ENCODE measurements at places on chromosomes 3 and 15.
A peak's percentile ranks its signal among the peaks of the same experiment; 100 is the strongest.

DNA sequence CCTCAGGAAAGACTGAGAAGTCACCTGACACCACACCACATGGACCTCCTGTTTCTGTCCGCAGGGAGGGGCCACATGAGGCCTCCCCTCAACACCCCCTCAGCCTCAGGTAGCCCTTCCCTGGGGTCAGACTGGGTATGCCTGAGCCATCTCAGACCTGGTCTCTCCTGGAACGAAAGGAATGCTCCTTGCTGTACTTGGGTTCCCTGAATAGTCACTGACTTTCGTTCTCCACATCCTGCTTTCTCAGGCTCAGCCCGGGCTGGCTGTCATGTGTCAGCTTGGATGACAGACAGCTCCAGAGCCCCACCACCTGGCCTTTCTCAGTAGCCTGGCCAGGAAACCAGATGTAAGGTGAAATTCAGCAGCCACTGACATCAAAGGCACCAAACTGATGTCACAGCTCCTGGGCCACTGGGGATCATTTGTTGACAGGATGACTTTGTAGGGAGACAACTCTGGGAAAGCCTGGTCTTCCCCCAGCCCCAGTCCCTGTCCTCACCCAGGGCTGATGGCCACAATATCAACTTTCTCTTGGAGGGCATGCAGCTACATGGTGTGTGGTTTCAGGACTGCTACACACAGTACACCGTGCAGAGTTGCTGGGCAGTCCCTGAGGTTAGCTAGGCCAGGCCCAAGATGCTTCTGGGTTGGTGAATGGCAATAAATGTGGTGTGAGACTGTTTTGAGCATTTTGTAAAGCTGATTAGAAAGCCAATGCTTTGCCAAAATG lies 141.4 kb upstream of the MRPS22 start:
- ATAC-seq = no peak

GRCh38 chr3:129747992-129748391 lies 141.5 kb upstream of the PLXND1 start:
- no peak for ATAC-seq

DNA sequence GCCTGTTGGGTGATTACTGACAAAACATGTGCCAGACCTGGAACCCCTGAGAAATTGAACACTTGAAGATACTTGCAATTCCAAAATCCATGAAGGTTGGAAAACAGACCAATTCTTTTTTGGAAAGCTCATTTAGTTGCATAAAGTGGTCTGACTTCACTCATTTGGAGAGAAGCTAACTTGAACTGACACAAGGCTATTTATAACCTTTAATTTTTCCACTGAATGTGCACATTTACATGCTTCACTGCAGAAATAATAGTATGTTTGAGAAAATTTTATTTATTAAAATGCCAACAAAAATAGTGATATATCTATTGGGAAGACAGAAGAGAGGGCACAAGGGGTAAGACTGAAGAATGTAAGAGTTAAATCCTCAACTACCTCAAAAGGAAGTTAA lies 92.1 kb downstream of the MOBP start:
- ATAC-seq = peak; percentile 51

GRCh38 chr15:68385240-68385561 lies 46.8 kb downstream of the ITGA11 start:
- ATAC-seq = no peak

DNA sequence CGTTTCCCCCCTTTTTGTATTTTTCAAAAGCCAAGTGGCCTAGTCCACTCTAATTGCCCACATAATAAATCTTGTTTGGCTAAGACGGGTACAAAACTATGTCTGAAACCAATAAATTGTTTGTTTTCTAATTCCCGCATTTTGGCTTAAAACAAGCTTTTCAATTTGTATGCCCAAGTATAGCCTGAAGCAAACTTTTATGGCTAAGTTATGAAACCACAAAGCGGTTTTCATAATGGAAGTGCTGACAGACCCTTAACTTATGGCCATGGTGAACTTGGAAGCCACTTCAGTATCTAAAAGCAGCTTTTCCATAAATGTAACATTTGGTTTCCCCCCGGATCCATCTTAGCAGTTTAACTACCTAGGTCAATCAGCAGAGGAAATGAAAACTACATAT lies 29.9 kb upstream of the POLR2M start:
- no peak for ATAC-seq

- ATAC-seq = no peak
These were observed 14.1 kb downstream of the WDR53 start for GRCh38 chr3:196554205-196554604.

GRCh38 chr3:65339192-65339740 lies 651.5 kb upstream of the ADAMTS9 start:
- ATAC-seq = no peak

GRCh38 chr15:85155360-85155759 lies 173.7 kb downstream of the PDE8A start:
- no peak for ATAC-seq

GRCh38 chr15:44541282-44541958 lies 4.5 kb downstream of the EIF3J start:
- ATAC-seq = peak; percentile 9

DNA sequence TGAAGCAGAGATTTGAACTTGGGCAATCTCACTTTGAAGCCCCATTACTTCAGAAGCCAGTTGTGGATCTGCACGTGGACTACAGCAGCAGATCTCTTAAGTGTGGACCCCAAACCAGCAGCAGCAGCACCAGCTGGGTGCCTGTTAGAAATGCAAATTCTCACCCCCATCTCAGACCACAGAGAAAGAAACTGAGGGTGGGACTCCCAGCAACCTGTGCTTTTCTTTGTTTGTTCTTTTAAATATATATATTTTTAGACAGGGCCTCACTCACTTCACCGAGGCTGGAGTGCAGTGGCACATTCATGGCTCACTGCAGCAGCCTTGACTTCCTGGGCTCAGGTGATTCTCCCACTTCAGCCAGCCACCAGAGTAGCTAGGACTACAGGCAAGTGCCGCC lies 53.2 kb downstream of the SLTM start:
- no peak for ATAC-seq

GRCh38 chr15:29270976-29271375 lies 1.4 kb upstream of the NSMCE3 start:
- ATAC-seq = no peak

- ATAC-seq = no peak
These were observed 52.4 kb downstream of the NEK11 start for GRCh38 chr3:131079086-131079485.

GRCh38 chr3:36957862-36958686 lies 13.2 kb upstream of the TRANK1 start:
- peak; percentile 49 for ATAC-seq

DNA sequence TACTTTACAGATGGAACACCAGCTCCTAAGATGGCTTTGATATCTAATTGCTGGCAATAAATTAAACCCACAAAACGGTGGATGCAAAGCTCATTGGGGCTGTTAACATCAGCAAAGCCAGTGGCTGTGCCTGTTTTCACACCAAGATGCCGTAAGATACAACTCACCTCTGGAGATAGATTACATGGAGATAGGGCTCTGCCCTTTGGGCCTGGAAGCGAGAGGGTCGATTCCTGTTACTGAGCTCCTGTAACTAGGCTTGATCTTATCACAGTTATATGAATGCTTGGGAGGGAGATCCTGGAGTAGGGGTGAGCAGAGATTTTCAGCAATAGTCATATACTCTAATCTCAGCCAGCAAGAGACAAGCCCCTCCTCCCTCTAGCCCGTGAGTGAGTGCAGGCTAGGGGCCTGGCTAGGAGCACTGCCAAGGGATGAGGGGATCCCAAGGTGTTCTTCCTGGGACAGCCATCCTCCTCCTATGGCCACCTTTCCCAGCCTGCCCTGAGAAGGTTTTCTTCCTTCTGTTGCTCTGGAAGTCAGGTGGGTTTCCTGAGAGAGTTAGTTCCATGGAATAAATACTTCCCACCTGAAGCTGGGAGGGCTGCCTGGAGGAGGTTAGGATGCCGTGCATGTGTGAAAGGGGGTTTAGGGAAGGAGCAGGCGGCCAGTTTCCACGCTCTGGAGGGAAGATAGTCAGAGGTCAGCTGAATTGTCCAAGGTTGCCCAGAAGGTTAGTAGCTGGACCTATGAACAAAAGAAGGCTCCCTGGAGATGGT lies 18.1 kb upstream of the DOCK3 start:
- no peak for ATAC-seq

DNA sequence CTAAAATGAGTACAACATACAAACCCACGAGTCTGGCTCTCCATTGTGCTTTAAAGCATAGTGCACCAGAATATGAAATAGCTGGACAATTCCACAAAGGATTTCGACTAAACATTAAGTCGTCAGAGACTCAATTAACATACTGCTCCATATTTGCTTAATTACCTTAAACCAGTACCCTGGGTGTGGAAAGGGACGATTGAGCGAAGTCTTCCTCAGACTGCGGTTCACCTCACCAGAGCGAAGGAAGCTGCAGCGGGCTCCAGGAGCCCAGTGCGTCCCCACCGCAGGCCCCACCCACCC lies 218 bp upstream of the TRPC1 start:
- peak; percentile 27 for ATAC-seq

- no peak for ATAC-seq
These were observed 246.4 kb upstream of the LRIG1 start for GRCh38 chr3:66747261-66747660.

- ATAC-seq = no peak
These were observed 464.1 kb downstream of the EPHA6 start for GRCh38 chr3:97278506-97278905.

- ATAC-seq = no peak
These were observed 67.8 kb downstream of the TTC23 start for GRCh38 chr15:99181545-99181971.

DNA sequence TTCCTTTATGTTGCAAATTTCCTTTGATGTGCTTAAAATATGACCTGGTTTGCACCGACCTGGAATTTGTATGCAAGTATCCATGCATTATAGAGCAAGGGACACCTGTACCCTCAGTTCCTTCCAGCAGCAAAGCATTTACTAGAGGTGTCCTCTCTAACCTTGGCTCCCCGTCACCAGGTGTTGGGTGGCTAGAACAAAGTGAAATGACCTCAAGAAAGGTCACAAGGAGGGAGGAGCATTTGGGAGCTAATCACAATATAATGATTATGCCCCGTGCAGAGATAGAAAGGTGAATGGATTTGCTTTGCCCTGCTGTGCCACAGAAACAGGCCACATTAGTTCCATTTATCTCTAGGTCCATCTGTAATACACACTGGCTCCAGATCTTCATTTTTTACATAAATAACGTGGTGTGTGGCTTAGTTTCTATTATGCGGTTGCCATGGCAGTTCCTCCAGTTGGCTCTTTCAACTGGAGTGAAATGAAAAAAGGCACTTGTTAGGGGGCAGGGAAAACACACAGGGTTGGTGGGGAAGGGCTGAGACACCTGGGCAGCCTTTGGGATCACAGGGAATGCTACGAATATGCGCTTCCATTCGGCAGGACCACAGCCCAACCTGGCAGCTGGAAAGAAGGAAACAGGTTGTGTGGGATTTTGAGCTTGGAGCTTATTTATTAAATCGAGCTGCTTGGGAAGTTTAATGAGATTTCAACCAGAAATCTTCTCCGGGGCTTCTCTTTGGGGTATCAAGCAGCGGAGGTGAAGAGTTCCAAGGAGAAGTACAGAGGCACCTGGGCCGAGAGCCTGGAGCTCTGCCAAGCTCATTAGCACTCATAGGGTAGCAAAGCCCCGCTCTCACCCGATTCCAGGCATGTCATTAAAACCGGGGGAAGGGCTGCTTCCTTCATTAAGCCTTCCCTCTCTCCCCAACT lies 233.5 kb upstream of the ST8SIA2 start:
- no peak for ATAC-seq

- ATAC-seq = no peak
These were observed 18.7 kb downstream of the ZNF80 start for GRCh38 chr3:114218578-114219185.

GRCh38 chr3:119304201-119304713 lies 10.1 kb downstream of the ARHGAP31 start:
- peak; percentile 58 for ATAC-seq

DNA sequence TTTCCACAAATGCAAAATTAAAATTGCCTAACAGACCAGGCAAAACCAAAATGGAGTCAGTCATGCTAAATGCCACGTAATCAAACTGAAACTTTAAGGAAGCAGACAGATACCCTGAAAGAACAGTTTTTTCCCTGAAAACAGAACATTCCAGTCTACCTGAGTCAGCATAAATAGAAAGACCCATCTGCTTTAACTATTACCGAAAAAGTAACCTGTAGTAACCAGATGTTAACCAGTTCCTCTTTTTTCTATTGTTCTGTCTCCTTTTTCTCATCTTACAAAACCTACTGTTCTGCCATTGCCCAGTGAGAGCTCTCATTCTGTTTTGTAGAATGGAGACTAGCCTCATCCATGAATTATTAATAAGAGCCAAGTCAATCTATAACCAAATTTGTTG lies 286.0 kb downstream of the CACNA2D3 start:
- no peak for ATAC-seq

GRCh38 chr3:72473156-72473555 lies 375.1 kb downstream of the SHQ1 start:
- ATAC-seq = no peak

GRCh38 chr3:12557473-12558100 lies 700 bp downstream of the MKRN2 start:
- no peak for ATAC-seq

GRCh38 chr3:77873598-77873997 lies 833.7 kb downstream of the ROBO2 start:
- ATAC-seq = no peak

DNA sequence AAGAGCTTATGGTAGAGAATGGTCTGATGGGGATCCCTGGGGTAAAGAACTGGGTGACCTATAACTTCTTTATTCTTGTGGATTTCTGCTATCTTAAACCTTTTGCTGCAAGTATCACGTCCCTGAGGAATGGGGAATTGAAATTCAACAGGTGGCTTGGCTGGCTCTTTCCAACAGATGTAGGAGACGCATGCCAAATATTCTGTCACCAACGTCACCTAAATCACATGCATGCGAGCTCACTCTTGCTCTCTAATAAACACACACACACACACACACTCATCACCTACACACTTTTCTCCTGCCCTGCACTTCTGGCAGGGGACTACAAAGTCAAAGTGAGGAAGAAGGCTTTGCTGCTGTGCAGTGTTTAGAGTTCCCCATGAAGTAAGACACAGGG lies 145.8 kb upstream of the NECTIN3 start:
- no peak for ATAC-seq

DNA sequence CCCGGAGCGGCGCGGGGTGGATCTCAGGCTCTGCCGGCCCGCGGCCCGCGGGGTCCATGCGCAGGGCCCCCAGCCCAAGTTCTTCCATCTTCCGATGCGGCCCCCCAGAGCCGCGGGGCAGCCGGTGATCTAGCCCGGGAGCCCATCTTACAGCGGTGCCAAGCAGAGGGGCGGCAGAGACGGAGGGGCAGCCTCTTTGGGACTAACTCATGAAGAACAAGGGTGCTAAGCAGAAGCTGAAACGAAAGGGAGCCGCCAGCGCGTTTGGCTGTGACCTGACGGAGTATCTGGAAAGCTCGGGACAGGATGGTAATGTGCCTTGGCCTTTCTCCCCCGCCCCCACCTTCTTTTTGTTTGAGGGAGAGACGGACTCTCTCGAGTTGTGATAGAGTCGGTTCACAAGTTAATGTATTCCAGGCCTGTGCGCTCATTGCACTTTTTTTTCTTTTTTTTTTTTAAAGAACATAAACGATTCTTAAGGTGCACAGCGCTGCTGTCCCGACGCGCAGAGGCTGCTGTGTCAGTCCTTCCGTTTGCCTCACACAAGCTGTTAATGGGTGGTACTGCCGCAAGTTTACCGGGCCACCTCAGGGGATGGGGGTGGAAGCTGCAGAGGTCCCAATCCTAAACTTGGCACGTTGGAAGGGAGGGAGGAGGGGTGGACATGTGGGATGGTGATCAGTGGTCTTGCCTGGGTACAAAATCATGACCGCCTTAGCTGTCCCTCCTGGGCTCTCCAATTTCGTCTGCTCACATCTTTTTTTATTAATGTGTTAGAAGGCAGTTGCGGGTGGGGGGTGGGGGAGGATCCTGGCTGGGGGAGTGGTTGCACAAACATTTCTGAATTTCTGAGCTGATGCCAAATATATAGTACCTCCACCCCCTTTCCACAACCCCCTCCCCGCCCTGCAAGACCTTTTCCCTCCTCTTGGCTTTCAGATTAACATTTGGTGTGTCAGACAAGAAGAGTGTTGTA lies 801 bp downstream of the ARHGAP31 start:
- peak; percentile 47 for ATAC-seq
